ENCODE measurements at places on chromosomes 3 and 15. TPM values are rescaled to one million over a fixed set of nuclear protein-coding genes. Genes with fewer than 3 reads are reported as not detected.

- no peak for DNase-seq
Measured at GRCh38 chr3:15948388-15948787, 150.6 kb upstream of the ANKRD28 start.

Gene LHFPL4
- total RNA-seq, result not detected

DNA sequence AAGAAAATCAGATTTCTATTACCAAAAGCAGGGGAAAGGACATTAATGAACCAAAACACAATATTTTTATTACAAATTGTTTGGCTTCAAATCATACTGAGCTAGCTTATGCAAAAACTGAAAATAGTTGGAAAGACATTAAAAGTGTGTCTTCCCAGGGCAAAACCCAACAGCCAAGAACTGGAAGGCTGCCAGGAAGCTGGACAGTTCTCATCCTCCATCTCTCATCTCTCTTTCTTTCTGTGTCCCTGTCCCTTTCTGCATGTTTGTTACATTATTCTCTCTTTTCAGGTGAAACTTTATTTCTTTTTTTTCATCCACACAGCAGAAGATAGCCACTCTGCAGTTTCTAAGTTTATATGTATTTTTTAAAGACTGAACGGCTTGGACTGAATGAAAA lies 41.1 kb upstream of the SNTN start:
- no peak for DNase-seq

DNA sequence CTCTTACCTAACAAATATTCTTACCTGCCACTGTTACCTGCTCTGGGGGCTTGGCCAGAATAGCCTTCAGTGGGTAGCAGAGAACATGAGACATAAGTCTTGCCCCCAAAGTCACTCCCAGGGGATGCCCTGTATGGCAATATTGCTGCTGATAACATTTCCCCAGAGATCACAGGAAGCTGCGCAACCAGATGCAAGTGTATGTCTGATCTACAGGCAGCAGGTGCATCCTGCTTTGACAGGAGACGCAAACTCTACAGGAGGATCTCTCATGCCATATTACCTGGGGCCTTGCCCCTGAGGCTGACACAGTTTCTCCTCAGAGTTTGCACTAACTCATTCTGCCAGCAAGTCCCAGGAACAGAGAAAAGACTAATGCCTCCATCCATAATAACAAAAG lies 174.4 kb upstream of the LPP start:
- DNase-seq, result no peak

GRCh38 chr3:112116748-112117186 lies 16.3 kb downstream of the GCSAM start:
- no peak for DNase-seq

- no peak for DNase-seq
Measured at GRCh38 chr3:33798113-33798417, 365 bp upstream of the PDCD6IP start.

GRCh38 chr3:164200053-164200823 lies 878.1 kb downstream of the SI start:
- DNase-seq, result no peak

Gene SPATA12
- 0.21 TPM for total RNA-seq
